Gastroesophageal sphincter (tissue), 4 donors: ENCODE measurements at places on chromosomes 11 and 22.

DNA sequence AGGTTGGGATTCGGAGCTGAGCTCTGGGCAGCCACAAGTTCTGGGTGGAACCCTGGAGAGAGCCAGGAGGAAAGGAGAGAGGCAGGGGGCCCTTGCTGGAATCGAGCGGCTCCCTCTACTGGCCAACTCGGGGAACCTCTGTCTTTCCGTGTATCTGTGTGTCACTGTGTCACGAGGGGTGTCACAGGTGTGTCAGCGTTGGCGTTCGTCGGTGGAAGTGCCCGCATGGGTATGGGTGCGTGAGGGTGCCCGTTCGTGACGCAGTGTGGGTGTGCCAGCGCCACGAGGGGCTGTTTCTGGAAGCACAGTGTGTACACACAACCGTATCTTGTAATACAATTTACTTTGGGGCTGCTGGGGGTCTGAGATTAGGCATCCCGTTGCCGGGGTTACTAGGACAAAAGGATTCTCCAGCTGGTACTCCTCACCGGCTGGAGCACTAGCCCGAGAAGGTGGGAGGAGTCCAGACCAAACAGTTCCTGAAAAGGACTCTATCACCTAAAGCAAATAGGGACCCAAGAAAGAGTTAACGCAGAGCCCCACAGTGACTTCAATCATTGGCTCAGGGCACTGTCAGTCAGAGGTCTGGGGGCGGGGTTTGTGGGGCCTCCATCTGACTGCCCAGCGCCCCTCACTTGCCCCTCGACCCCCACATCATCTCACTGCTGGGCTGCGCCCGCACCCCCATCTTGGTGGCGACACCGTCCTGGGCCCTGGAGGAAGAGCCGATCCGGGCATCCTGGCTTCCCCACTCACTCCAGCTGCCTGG lies 2.6 kb upstream of the BCL9L start:
- ATAC-seq = peak; percentile 78

DNA sequence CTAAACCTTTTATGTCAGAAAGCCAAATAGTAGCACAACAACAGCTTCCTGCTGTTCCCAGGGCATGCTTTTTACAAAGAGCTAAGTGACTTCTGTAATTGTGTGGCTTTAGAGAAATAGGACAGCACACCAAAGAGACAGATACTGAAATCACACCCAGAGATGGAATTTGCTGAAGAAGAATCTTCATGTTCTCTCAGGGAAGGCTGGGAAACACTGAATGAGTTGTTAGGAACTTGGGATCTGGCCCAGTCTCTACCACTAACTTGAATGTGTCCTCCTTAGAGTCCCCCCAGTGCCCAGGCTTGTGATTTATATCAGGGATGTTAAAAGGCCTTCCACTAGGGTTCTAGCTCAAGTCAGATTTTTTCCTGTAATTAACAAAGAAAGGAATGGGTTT lies 175.2 kb downstream of the DBX1 start:
- ATAC-seq = no peak

GRCh38 chr11:107996006-107996776 lies 12.5 kb upstream of the CUL5 start:
- no peak for ATAC-seq

GRCh38 chr22:19669570-19669969 lies 44.7 kb upstream of the SEPTIN5 start:
- no peak for ATAC-seq

- peak; percentile 45 for ATAC-seq
Observed at GRCh38 chr11:47469361-47470179, 20.6 kb upstream of the RAPSN start.
